ENCODE measurements at places on chromosomes 2 and 18. TPM values are rescaled to one million over a fixed set of nuclear protein-coding genes. Genes with fewer than 3 reads are reported as not detected.

- H3K27me3 ChIP-seq, result peaks cover 18% of the 10 kb centered on the region
- no peaks in the 10 kb centered on the region for H3K4me1 ChIP-seq
- H3K27ac ChIP-seq, result no peak overlapping the region
- H3K4me3 ChIP-seq, result no peak overlapping the region
Measured at GRCh38 chr2:216863946-216864345, 4.1 kb upstream of the TNP1 start.

- H3K4me1 ChIP-seq, result peaks cover 21% of the 10 kb centered on the region
- no peak for DNase-seq
- H3K27ac ChIP-seq, result no peak overlapping the region
- H3K36me3 ChIP-seq, result peaks cover 2% of the 10 kb centered on the region
- no peak overlapping the region for H3K4me3 ChIP-seq
Measured at GRCh38 chr2:145138626-145139025, 618.7 kb upstream of the ZEB2 start.

DNA sequence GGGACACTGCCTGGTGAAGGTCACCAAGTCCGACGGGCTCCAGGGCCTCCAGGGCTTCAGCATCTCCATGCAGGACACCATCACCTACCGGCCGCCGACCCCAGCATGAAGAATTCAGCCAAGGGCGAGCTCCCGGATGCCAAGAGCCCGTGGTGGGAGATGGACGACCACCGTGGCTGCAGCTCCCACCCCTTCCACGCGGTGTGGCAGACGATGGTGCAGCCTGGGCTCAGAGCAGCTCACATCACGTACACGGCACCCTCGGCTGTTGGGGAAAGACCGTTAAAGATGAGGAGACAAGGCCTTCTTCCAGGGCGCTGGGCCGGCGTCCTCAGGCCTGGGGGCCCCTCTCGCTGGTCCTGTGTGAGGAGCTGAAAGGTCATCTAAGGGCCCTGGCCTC is 31.2 kb upstream of the ADNP2 start:
- H3K27me3 ChIP-seq, result no peaks in the 10 kb centered on the region
- H3K4me3 ChIP-seq, result no peak overlapping the region
- H3K36me3 ChIP-seq, result peaks cover 12% of the 10 kb centered on the region
- no peak overlapping the region for H3K27ac ChIP-seq
- H3K4me1 ChIP-seq, result no peaks in the 10 kb centered on the region

DNA sequence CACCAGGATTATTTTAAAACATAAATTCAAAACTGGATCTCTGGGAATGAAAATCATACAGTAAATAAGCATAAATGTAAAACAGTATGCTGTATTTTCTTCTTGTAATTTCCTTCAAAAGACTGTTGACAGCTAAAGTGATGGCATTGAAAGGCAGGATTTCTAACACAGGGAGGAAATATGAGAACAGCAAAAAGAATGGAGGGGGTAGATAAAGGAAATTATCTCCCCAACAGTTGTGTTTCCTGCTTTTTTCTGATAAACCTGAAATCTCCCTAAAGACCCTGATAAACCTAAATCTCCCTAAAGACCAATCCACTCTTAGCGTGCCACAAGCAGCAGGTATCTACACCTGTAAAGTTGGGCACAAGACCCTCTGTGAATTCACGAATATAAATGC is 50.8 kb downstream of the PIAS2 start:
- peaks cover 43% of the 10 kb centered on the region for H3K36me3 ChIP-seq
- no peaks in the 10 kb centered on the region for H3K4me1 ChIP-seq
- H3K27ac ChIP-seq, result no peak overlapping the region
- DNase-seq, result no peak

- no peaks in the 10 kb centered on the region for H3K36me3 ChIP-seq
- DNase-seq, result no peak
- H3K27ac ChIP-seq, result no peak overlapping the region
- peaks cover 8% of the 10 kb centered on the region for H3K27me3 ChIP-seq
Measured at GRCh38 chr2:109311771-109312170, 182.8 kb downstream of the SH3RF3 start.

GRCh38 chr2:32189011-32189410 is 23.3 kb downstream of the SLC30A6 start:
- no peak overlapping the region for H3K4me3 ChIP-seq
- H3K27me3 ChIP-seq, result no peaks in the 10 kb centered on the region
- H3K36me3 ChIP-seq, result peaks cover 24% of the 10 kb centered on the region
- no peak for DNase-seq
- no peak overlapping the region for H3K27ac ChIP-seq

DNA sequence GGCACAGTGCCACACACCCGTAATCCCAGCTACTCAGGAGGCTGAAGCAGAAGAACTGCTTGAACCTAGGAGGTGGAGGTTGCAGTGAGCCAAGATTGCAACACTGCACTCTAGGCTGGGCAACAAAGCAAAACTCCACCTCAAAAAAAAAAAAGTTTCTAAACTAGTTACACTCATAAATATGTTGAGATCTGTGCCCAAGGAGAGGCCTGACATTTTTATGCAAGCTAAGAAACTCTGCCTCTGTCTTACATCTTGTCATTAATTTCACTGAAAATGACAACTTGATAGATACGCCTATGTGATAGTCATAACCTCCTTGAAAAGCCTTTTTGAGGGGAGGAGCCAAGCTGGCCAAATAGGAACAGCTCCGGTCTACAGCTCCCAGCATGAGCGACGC is 412.7 kb downstream of the STK39 start:
- no peak overlapping the region for H3K4me3 ChIP-seq
- no peaks in the 10 kb centered on the region for H3K36me3 ChIP-seq
- H3K4me1 ChIP-seq, result peaks cover 8% of the 10 kb centered on the region
- H3K27me3 ChIP-seq, result no peaks in the 10 kb centered on the region
- DNase-seq, result no peak
- no peak overlapping the region for H3K27ac ChIP-seq

DNA sequence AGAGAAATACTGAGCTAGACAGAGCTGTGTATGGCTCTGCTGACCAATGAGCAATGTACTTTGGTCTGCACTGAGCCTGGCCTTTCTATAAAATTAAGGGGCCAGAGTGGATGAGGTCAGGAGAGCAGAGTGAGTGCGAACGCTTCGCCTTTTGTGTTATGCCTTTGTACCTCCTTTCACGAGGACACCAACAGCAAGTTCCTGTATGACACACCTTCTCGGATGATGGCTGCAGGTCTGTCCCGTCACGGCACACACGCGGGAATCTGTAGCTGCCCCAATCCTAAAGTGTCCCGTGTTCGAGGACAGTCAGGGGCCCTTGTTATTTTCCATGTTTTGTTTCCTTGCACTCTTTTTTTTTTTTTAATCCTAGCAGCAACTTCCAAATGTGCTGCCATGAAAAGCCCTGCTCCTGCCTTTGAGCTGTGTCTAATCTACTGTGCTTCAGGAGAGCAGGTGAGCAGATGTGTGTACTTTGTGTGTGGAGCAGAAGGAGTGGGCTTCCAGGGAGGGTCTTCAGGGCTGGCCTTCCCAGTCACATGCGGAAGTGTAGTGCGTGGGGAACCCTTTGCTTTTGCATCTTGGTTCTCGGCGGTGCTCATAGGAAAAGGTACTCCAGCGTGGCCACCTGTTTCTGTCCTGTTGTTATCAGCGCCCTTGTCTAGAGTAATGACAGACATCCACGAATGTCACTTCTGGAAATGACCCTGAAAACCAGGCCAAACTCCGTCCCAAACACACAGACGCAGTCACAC is 213.2 kb downstream of the NDUFA10 start:
- no peak overlapping the region for H3K27ac ChIP-seq
- H3K4me1 ChIP-seq, result peaks cover 9% of the 10 kb centered on the region
- DNase-seq, result no peak
- H3K4me3 ChIP-seq, result no peak overlapping the region

DNA sequence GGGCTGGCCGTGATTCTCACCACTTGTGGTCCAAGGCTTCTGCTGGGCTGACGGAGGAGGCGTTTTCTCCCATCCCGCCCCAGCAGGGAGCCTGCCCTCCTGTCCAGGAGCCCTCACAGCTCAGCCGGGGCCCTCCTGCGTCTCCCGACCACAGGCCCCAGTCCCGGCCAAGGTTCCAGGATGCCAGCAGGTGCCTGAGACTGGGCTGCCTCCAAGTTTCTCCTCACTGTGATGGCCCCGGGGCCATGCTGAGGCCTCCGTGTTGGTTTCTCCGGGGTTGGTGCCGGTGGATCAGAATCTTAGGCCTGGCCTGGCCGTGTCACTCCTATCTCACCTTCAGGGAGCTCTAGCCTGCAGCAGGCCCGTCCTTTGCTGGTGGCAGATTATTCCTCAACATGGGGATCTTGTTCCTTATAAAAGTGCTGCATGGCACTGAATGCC is 5.9 kb downstream of the KCNG2 start:
- H3K4me1 ChIP-seq, result peaks cover 1% of the 10 kb centered on the region
- DNase-seq, result no peak
- peaks cover 41% of the 10 kb centered on the region for H3K27me3 ChIP-seq
- H3K27ac ChIP-seq, result no peak overlapping the region
- H3K36me3 ChIP-seq, result no peaks in the 10 kb centered on the region
- no peak overlapping the region for H3K4me3 ChIP-seq

DNA sequence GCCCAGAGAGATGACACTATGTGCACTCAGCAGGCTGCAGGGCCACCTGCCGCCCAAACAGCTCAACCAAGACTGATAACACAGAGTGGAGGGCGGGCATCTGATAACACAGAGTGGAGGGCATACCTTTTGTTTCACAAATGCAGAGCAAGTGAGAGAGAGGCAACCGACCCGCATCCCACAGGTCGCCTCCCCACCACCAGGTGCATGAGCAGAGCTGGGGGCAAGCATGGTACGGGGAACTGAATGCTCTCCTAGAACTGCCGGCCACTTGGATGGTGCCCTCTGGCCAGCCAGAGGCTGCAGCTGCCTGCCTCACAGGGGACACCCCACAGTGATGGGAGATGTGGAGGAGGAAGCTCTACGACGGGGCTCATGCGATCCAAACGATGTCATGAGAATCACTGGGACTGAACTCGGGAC is 49.5 kb downstream of the ANO7 start:
- H3K4me1 ChIP-seq, result no peaks in the 10 kb centered on the region
- no peaks in the 10 kb centered on the region for H3K27me3 ChIP-seq
- H3K36me3 ChIP-seq, result peaks cover 73% of the 10 kb centered on the region
- no peak for DNase-seq
- H3K27ac ChIP-seq, result no peak overlapping the region

DNA sequence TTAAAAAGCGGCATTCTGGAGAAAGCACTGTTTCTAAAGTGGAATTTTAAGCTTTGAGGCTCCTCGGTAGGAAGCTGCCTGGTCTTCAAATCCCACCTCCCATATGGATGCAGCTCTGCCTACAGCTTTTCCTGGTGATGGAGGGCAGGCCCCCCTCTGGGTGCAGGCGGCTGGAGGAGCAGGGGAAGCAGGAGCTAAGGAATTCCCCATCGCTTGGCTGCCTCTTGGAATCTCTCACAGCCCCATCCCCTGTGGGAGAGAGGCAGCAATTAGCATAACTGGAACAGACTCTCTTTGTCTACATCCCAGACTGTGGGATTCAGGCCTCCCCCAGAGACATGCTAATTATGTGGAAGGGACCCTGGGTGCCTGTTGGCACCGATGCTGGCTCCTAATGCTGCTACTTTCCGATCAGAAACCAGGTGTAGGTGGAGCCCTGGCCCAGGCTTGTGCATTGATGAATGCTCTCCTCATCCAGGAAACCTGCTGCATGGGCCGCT is 51.3 kb downstream of the LIPG start:
- H3K36me3 ChIP-seq, result no peaks in the 10 kb centered on the region
- peak; percentile 52 for DNase-seq
- peak overlapping the region; percentile 70 for H3K27ac ChIP-seq
- H3K4me3 ChIP-seq, result no peak overlapping the region
- H3K4me1 ChIP-seq, result peaks cover 29% of the 10 kb centered on the region

GRCh38 chr2:46963941-46964673 is 48.5 kb upstream of the MCFD2 start:
- H3K4me1 ChIP-seq, result peaks cover 8% of the 10 kb centered on the region
- no peak overlapping the region for H3K27ac ChIP-seq
- H3K4me3 ChIP-seq, result no peak overlapping the region
- H3K27me3 ChIP-seq, result no peaks in the 10 kb centered on the region
- peaks cover 3% of the 10 kb centered on the region for H3K36me3 ChIP-seq

GRCh38 chr18:73038336-73038735 is 170.5 kb upstream of the NETO1 start:
- H3K27ac ChIP-seq, result no peak overlapping the region
- no peak for DNase-seq
- no peaks in the 10 kb centered on the region for H3K36me3 ChIP-seq

- peak overlapping the region; percentile 96 for H3K27ac ChIP-seq
- DNase-seq, result no peak
- no peaks in the 10 kb centered on the region for H3K27me3 ChIP-seq
- no peak overlapping the region for H3K4me3 ChIP-seq
- H3K4me1 ChIP-seq, result peaks cover 57% of the 10 kb centered on the region
Measured at GRCh38 chr2:188727846-188728245, 246.3 kb upstream of the COL3A1 start.

GRCh38 chr2:28610583-28611201 is 114.8 kb downstream of the PLB1 start:
- no peak overlapping the region for H3K4me3 ChIP-seq
- DNase-seq, result no peak
- peaks cover 5% of the 10 kb centered on the region for H3K4me1 ChIP-seq
- H3K36me3 ChIP-seq, result no peaks in the 10 kb centered on the region
- H3K27me3 ChIP-seq, result no peaks in the 10 kb centered on the region

DNA sequence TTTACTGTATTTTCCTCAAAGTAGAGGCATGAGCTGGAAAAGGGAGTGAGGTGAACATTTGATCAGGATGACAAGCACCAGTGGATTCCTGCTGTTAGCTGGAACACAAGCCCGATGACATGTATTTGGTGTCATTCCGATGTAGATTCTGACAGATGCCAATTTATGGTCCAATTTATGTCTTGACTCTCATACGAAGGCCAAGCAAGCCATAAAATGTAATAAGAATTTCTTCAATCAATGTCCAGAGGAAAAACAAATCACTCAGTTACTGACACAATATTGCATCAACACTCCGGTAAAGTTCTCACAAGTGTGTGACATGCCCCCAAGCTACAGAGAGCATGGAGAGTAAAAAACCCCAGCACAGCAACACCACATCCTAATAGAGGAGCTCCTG is 138.3 kb upstream of the ZNF521 start:
- H3K4me1 ChIP-seq, result peaks cover 9% of the 10 kb centered on the region
- H3K27ac ChIP-seq, result no peak overlapping the region
- DNase-seq, result no peak
- H3K27me3 ChIP-seq, result no peaks in the 10 kb centered on the region
- H3K36me3 ChIP-seq, result peaks cover 9% of the 10 kb centered on the region
- H3K4me3 ChIP-seq, result no peak overlapping the region

DNA sequence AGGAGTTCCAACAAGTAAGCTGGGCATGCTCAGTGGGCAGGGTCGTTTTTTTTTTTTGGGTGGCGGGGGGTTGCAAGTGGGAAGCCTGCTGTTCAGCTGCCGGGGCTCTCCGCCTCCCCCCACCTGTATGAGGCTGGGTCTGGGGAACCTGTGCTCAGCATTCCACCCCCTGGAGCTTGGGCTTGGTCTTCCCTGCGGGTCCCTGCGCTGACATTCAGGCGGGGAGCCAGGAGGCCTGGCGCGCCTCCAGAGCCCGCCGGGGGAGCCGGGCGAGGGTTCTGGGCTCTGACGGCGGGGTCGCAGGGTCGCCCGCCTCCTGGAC is 822 bp upstream of the GPD2 start:
- peak overlapping the region; percentile 95 for H3K27ac ChIP-seq
- no peaks in the 10 kb centered on the region for H3K27me3 ChIP-seq
- peaks cover 32% of the 10 kb centered on the region for H3K4me1 ChIP-seq
- H3K36me3 ChIP-seq, result no peaks in the 10 kb centered on the region

GRCh38 chr18:38883111-38883510 is 1317.5 kb upstream of the CELF4 start:
- peaks cover 12% of the 10 kb centered on the region for H3K27me3 ChIP-seq
- H3K27ac ChIP-seq, result no peak overlapping the region
- H3K4me3 ChIP-seq, result no peak overlapping the region

The SUPT7L gene
- 41.2 TPM for total RNA-seq

The UGT1A3 gene
- not detected for total RNA-seq

The FAM110C gene
- total RNA-seq, result 6.4 TPM

The CDH19 gene
- not detected for total RNA-seq

The AKAIN1 gene
- not detected for total RNA-seq

The KCNK3 gene
- total RNA-seq, result 6.6 TPM

The SERPINB12 gene
- total RNA-seq, result not detected

The SPDYA gene
- total RNA-seq, result 1.7 TPM

Data from mesothelial cell of epicardium (in vitro differentiated cells).